Stimulated activated CD4-positive, alpha-beta T cell treated with anti-CD3 and anti-CD28 coated beads, Interleukin-1b, Interleukin-23, amount 100 ng/mL, for 1 hour (primary cell): ENCODE measurements at places on chromosomes 3 and 15.

DNA sequence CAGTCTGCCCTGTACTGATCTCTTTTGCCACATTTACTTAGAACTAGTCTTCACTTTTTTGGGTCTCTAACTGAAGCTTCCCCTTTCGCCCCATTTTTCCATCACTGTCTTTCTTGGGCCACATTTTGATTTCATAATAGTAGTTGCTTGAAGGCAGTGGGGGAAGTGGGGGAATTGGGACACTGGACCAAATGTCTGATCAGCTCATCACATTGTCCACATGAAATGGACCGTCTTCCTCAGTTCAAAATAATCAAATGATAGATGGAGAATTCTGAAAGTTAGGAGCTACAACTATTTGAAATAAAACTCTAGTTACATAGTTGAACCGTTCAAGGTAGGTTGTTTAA is 747 bp downstream of the PDCD6IP start:
- no peak for DNase-seq

DNA sequence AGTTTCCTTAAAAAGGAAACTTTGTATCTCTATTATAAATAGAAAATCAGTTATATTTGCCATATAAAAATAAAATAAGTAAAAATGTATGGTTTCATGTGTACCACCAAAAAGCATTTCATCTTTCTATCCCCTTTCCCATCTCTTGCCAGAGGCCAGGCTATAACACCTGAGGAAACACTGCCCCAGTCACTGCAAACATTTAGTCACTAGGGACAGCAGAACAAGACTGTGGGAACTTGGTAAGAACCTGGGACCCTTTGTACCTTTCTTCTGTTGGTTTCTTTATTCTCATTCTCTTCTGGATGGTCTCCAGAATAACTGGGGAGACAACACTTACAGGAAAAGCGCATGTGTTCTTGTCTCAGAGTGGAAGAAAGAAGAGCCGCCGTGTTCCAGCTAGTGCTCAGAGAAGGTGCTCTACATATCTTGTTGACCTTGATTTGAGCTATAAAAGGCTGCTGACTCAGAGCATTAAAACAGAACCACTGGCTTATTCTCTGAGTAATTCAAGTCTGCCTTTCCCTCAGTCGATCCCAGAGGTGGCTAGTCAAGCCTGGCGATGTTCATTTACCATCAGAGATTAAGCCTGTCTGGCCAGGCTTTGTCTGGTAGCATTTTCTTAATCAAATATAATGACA is 361.6 kb downstream of the RBMS3 start:
- no peak for DNase-seq

DNA sequence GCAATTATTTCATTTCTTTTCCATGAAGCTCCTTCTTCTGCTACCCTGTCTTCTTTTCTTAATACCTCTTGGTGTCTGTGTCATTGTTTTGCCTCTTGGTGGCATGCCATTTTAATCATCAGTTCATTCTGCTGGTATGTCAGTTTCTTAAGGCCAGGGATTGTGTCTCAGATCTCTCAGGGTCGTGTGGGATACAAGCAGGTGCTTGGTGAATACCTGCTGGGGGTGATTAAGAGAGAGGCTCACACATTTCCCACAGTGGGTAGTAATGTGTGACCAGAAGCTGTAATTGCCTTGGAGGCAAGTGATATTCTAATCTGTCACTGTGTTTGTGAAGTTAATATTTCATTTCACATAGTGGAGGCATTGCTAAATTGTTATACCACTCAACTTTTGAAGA is 361.4 kb upstream of the TRIM42 start:
- DNase-seq: no peak

GRCh38 chr3:174776123-174776522 is 83.0 kb upstream of the NAALADL2 start:
- no peak for DNase-seq

DNA sequence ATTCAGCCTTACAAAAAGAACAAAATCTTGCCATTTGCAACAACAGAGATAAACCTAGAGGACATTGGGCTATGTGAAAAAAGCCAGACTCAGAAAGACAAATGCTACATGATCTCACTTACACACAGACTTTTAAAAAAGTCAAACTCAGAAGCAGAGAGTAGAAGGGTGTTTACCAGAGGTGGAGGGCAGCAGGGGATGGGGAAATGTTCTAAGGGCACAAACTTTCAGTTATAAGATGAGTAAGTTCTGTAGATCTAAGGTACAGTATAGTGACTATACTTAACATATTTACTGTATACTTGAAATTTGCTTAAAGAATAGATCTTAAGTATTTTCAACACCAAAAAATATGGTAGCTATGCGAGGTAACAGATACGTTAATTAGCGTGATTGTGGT is 3.0 kb downstream of the MYEF2 start:
- no peak for DNase-seq

DNA sequence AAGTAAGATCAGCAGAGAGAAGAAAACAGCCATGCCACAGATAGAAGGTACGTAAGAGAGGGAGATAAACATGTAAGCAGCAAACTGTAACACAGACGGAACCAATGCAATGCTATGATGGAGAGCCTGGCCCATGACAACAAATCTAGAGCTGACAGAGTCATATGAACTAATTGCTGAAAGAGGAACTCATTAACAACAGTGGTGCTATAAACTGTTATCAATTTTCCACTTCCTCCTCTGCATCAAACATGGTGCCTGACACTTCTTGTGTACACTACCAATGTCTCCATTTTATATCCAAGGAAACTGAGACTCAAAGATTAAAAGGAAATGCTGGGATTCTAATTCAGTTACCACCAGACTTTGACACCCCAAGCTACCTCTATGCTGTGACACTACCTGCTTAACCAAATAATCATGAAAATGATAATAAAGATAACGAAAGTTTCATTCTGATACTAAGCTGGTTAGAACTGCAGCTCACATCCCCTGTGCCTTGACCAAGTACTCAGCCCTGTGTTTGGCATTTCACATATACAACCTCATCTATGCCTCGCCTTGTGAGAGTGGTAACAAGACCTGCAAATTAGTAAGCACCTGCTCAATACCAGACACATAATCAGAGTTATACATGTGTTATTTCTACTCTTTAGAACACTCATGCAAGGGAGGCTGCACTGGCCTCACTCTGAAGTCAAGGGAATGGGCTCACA is 79.3 kb downstream of the ANO10 start:
- DNase-seq: no peak

- no peak for DNase-seq
Observed at GRCh38 chr3:9036404-9037131, 73.3 kb upstream of the RAD18 start.

GRCh38 chr3:195911946-195912270 is 3.6 kb upstream of the TNK2 start:
- DNase-seq: no peak

GRCh38 chr15:82020625-82021394 is 25.0 kb downstream of the MEX3B start:
- DNase-seq: no peak

DNA sequence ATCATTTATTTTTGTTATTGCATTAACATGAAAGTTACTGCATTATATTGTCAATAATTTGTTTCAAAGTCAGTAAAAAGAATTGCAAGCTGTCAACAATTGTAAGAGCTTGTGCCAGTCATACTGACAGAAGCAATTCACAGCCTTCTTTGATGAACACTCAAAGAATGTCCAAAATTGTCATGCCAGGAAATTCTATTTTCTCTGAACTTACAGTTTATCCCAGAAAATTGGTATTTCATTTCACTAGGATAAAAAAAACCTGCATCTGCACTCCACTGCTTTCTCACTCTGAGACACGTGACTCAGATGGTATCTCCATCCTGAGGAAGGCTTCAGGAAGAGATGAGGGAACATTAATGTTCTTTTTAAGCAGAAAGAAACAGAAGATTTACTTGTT is 332.6 kb upstream of the CCDC54 start:
- DNase-seq: no peak

- DNase-seq: peak; percentile 48
Observed at GRCh38 chr15:78077053-78077870, at the start of gene TBC1D2B. Gene TBC1D2B, minus strand, starts transcription at chr15:78077711. Its CDS starts 59 bp downstream, at chr15:78077652.

DNA sequence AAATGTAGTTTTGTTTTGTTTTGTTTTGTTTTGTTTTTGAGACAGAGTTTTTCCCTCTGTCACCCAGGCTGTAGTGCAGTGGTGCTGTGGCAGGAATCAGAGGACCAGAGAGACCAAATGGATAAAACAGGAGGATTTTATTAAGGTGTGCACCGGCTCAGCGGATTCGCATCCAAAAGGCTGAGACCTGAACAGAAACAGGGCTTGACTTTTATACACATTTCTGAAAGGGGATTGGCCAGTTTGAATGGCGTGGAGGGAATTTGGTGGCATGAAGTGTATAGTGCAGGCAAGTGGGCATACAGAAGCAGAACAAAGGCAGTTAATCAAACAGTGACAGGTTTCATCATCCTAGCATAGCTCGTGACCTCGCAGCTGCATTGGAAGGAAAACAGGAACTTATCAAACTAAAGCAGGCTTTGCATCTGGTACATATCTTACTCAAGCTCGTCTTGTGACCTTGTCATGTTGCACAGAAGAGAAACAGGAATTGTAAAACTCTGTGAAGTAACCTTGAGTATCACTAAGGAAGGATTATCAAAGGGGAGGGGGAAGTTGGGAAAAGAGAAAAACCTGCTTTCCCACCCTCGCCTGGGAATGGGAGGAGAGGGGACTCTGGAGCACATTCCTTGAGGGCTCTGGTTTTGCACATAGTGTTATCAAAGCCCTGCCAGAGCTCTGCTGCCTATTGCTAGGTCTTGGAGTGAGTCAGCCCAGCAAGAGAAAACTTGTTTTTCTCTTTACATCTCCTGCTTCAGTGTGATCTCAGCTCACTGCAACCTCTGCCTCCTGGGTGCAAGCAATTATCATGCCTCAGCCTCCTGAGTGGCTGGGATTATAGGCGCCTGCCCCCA is 38.5 kb downstream of the C3orf62 start:
- no peak for DNase-seq

DNA sequence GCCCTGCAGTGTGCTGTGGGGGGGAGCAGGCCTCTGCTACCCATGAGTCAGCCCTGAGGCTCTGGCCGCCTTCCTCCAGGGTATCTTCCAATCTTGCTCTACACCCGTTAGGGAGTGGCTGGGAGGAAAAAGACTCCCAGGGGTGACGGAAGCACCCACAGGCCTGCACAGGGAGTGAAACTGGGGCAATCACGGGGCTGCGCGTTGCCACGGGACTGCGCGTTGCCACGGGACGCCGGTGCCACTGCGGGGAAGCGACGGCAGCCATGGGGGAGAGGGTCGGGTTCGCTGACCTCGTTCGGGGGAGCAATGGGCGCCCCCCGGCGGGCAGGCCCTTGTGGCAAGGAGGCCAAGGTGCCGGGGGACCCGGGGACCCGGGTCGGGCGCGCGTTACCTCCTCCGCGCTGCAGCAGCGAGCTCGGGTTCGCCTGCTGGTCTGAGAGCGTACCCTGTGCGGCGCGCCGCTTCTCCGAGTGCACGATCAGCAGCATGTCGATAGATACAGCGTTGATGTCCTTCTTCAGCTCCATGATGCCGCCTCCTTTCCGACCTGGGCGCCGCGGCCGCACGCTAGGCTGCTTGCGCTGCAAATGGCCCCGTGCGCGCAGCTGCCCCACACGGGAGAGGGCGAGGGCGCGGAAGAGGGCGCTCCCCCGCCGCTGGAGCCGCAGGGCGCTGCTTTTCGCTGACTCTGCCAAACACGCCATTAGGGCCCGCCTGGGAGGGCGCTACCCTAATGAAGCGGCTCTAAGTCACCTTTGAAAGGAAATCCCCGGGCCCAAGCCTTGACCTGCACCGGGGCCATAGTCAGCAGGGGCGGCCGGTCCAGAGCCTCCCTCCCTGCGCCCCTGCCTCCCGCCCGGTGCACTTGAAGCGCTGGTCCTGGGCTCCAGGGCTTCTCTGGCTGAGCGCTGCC is at the start of gene KY:
Gene KY, minus strand, starts transcription at position 592 of the 916 bp plus-strand sequence. Its CDS starts 62 bp downstream, at position 530.
- DNase-seq: no peak

- no peak for DNase-seq
Observed at GRCh38 chr3:161420746-161421145, 49.4 kb upstream of the SPTSSB start.

DNA sequence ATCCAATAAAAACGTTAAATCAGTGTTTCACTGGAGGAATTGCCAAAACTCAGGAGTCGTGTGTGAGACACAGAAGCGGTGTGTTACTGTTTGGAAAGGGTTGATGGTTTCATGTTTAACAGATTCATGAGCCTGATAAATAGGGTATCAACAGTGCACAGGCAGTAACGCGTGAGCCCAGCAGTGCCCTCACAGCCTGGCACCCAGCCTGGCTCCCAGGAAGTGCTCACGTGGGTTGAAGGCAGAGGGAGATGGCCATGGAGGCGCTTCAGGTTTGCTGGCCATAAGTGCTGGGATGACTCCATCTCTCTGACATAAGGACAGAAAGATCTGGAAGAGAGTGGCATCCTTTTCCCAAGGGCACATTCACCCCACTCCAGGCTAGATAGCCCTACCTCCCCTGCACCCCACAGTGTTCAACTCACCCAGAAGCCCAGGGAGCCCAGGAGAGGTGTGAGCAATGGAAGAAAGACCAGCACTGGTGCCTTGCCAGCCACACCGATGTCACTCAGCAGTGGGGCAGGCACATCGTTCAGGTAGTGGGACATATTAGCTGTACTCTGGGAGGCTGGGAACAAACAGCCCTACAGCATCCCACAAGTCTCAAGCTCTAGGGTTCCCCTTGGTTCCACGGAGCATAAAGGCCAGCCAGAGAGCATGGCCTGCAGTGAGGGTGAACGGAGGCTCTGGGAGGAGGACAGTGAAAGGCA is 164.3 kb downstream of the LRRK1 start:
- DNase-seq: no peak

- DNase-seq: no peak
Observed at GRCh38 chr3:54536450-54536849, 391.4 kb downstream of the LRTM1 start.

- DNase-seq: peak; percentile 44
Observed at GRCh38 chr3:157130467-157131251, 29.3 kb downstream of the CCNL1 start.

- no peak for DNase-seq
Observed at GRCh38 chr3:62835554-62836236, 39.5 kb downstream of the CADPS start.

DNA sequence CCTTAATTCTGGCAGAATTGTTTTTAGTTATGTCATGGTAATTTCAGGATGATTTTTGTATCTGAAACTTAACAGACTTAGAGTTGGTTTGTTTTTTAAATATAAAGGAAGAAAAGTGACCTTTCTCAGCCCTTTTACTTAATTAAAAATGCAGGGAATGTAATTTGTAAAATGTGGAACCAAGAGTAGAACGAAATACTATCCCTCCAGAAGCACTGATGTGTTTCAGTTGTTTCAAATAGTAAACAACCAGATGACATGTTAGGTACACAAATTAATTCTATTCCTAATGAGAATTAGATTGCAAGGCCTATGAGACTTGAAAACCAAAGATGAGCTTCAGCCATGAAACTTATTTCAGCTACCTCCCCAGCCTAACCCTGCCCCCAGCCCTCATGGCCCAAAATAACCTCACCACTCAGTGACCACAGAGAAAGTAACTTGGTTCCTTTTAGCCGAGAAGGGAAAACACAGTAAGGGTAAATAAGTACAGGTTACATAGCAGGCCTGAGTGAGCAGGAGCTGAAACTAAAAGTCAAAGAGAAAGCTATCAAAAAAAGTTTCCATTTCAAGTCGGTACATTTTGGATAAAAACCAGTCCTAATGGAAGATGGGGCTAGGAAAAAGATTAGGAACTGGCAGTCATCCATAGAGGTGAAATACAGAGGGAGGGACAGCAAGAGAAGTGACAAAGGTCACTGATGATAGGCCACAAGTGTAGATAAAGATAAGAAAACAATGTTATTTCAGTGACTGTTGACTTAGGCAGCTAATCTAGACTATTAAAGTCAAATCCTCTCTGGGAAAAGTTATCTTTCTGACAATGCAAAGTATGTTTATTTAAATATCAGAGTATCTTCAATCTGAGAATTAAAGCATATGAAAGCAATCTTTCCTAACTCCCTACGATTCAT is 23.2 kb downstream of the SENP8 start:
- no peak for DNase-seq
